ENCODE measurements at places on chromosomes 16 and 17. TPM values are rescaled to one million over a fixed set of nuclear protein-coding genes. Genes with fewer than 3 reads are reported as not detected.

DNA sequence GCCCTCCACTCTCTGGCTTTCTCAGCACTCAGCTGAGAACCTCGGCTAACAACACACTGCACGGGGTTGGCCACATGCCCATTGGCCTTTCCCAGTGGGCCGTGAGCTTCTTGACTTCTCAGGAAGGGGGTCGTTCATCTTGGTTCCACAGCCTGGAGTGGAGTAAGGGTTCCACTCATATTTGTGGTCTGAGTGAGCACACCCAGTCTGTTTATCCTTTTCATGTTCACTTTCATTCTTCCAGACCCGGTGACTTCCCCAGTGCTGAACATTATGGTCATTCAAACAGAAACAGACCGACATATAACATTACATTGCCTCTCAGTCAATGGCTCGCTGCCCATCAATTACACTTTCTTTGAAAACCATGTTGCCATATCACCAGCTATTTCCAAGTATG lies 8.2 kb downstream of the MILR1 start:
- DNase-seq: no peak

- no peak for DNase-seq
Measured at GRCh38 chr16:57025941-57026777, 36.8 kb downstream of the NLRC5 start.

PKMYT1 gene
- total RNA-seq: 1.8 TPM

DNA sequence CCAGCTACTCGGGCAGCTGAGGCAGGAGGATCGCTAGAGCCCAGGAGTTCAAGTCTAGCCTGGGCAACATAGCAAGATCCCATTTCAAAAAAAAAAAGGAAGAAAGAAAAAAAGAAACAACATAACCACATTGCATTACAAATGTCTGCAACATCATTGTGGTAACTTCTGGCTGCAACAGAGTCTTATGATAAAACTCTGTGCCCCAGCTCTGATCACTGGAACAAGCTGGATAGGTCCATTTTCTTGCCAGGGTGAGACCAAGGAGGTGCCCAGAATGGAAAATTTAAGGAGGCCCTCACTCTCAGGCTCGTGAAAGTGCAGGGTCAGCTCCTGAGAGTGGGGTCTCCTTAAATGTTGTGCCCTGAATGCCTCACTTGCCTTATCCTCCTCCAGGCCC lies 37.8 kb upstream of the KDM8 start:
- DNase-seq: no peak

GRCh38 chr17:73485130-73485529 lies 159.1 kb downstream of the SDK2 start:
- DNase-seq: no peak
